LHCN-M2 (cell line): ENCODE measurements at places on chromosomes 7 and 10. TPM values are rescaled to one million over a fixed set of nuclear protein-coding genes. Genes with fewer than 3 reads are reported as not detected.

DNA sequence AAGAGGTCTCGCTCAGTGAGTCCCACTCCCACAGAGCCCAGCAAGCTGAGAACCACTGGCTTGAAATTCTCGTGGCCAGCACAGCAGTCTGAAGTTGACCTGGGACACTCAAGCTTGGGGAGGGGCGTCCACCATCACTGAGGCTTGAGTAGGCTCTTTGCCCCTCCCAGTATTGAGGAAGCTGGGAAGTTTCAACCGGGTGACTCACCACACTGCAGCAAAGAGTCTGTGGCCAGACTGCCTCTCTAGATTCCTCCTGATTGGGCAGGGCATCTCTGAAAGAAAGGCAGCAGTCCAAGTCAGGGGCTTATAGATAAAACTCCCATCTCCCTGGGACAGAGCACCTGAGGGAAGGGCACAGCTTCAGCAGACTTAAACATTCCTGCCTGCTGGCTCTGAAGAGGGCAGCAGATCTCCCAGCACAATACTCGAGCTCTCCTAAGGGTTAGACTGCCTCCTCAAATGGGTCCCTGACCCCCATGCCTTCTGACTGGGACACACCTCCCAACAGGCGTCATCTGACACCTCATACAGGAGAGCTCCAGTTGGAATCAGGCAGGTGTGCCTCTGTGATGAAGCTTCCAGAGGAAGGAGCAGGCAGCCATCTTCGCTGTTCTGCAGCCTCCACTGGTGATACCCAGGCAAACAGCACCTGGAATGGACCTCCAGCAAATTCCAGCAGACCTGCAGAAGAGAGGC lies 970.9 kb upstream of the LRRN3 start:
- no peak for DNase-seq

Gene DRGX
- total RNA-seq, result not detected in 2 replicates

Gene GNA12
- total RNA-seq, result 15.1 and 20.6 TPM in 2 replicates

GRCh38 chr10:10870523-10871241 lies 147.0 kb upstream of the CELF2 start:
- no peak for DNase-seq

DNA sequence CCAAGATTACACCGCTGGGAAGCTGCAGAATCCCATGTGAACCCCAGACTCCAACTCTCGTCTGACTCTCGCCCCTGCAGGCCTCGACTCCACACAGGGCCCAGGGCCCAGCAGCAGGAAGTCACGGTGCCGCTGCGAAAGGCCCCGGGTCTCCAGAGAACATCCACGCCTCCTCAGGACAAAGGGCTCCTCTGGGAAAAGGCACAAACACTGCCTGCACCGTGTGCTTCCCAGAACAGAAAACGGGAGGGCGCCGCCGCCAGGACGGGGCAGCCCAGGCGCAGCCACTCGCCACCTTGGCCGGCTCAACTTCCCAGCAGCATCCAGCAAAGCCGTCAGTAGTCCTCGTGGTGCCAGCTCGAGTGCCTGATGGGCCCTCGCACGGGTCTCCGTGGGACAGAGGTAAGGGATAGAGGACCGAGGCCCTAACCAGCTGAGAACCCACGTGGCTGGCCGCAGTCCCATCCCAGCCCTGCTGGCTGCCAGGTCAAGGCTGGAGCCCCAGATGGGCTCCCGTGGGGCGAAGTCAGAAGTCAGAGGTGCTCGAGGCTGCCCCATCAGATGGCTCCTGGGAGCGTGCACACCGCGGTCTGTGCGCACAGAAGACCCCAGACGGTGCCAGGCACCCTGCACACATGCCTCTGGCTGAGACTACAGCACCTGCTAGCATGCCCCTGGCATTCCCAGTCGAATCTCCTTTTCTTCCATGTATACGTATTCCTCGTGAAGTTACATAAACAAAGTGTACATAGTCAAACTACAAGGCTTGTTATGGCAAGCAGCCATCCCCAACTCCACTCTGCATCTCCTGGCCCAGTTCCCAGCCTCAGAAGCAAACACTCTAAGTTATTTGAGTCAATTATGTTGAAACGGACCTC lies 60.2 kb downstream of the MAD1L1 start:
- DNase-seq, result peak; percentile 25

Gene ZNF467
- total RNA-seq, result 0.26 TPM in 1 of 2 replicates, not detected in the other

DNA sequence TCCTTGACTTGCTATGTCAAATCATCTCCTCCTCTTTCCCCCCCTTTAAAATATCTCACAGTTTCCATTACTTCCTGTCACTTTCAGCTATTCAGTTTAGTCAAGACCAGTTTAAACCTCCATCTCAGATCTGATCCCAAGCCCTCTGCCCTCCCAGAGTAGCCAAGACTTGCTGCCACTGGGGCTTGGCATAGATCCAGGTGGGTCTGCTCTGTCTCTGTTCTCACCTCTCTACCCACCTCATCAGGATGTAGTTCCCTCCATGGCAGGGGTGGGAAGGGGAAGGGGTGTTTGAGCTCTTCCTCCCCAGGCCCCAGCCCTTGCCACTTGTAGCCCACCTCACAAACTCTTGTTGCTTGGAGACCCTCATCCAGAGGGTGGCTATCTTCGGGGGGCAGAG lies 22.0 kb downstream of the PPP1R3C start:
- no peak for DNase-seq

- no peak for DNase-seq
Measured at GRCh38 chr10:87615856-87616255, 43.8 kb upstream of the PAPSS2 start.

DNA sequence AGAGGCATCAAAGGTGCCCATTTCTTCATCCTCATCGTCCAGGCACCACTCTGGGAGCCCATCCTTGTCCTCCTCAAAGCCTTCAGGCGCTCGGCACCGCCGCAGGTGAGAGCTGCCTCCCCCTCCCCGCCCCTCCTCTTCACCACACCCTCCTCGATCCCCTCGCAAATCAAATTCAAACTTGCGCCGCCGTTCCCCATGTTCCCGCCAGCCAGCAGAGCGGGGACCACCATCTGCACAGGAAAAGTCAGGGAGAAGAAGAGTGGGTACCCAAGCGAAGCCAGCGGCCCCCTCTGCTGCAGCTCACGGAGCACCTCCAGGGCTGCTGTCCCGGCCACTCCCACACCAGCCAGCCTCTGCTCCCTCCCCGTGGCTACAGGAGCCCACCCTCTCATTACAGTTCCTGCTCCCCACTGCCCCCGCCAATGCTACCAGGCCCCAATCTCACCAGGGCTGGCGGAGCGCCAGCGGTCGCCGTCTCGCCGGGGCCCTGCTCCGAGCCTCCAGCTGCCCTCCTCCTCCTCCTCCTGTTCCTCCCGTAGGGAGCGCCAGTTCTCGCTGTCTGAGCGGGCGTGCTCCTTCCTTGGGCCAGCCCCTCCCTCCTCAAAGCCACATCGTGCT lies 7.7 kb downstream of the GIGYF1 start:
- DNase-seq, result no peak

- no peak for DNase-seq
Measured at GRCh38 chr7:115379321-115379720, 457.4 kb downstream of the MDFIC start.

GRCh38 chr10:132493756-132494290 lies 43.8 kb upstream of the INPP5A start:
- no peak for DNase-seq

- DNase-seq, result peak; percentile 67
Measured at GRCh38 chr7:81210137-81211064, 291.6 kb upstream of the SEMA3C start.

GRCh38 chr10:30493609-30494530 lies 59.9 kb downstream of the MAP3K8 start:
- no peak for DNase-seq

DNA sequence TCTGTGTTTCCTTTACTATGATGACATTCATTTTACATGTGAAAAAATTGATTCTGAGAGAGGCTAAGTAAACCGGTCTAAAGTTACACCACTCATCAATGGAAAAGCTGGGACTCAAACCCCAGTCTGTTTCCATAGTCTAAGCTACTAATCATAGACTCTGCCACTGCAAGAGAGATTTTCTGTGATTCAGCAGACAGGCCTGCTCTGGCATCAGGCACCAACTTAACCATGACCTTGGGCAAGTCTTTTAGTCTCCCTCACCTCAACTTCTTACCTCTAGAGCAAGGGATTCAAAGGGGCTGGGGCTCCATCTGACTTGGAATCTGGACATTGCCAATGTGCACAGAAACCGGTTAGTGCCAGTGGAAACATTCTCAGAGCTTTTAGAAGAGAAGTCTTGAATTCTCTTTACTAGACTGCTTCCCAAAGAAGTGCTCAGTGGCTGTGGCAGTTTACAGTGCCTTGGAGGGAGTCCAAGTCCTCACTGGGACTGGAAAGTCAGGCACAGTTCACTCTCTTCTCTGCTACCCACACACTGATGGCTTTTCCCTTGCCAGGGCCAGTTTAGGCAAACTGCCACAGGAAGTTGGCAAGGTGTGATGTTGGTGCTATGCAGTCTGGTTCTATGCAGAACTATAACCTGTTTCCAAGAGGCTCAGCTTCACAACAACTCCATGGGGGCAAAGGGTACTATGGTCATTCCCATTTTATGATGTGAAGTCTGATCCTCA lies 4.5 kb upstream of the BLNK start:
- DNase-seq, result no peak

DNA sequence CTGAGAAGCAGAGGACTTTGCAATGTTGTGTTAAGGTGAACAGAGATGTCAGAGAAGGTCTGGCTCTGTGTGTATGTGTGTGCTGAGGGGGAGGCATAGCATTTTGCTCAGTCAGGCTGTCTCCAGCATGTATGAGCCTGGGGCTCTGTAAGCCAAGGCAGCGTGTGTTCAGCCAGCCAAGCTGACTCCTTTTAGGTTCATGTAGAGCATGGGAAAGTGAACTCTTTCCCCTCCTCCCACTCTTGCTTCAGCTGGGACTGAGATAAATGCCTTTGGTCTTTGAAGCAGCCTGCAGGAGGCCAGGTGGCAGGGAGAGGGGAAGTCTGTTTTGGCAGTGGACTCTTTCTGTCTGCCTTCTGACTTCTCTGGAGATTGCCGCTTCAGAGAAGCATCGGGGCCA lies 3.8 kb downstream of the SFXN2 start:
- DNase-seq, result no peak

DNA sequence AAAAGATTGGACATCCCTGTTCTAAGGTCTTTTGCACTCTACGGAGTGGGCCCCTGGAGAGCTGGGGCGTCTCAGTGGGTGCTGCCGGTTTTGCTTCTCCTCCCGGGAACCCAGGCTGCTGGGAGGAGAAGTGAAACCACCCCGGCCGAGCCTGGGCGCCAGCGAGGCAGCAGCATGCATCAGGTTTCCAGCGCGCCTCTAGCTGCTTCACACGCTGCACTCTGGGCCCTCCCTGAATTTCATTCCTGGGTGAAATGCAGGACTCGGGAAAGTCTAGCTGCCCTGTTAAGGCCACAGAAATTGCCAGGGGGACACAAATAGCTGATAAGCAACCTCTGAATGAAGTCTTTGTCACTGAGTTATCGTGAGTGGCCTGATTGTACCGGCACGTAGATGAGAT lies 127.4 kb downstream of the TRRAP start:
- DNase-seq, result no peak

Gene EN2
- 0.19 and 0.69 TPM in 2 replicates for total RNA-seq

Gene LYZL1
- not detected in 2 replicates for total RNA-seq

GRCh38 chr10:90112681-90113080 lies 411.3 kb downstream of the KIF20B start:
- no peak for DNase-seq

GRCh38 chr7:108307595-108307994 lies 148.6 kb downstream of the NRCAM start:
- DNase-seq, result peak; percentile 64

DNA sequence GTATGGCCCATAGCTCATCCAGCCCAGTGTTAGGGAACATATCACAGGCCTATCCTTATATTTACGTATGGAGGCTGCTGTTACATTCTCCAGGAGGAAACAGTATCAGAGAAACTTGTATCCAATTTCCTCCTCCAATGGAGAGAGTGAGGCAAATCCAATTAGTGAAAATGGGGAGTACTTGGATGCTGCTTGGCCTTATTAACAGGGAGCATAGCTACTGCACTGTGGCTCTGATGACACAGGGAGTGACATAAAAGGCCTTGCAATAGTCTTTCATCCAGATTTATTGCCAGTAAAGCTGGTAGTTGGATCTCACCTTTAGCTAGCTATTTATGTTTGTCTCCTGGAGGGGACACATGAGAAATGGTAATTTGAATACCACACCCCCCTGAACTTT lies 313.2 kb upstream of the MTPN start:
- DNase-seq, result no peak

GRCh38 chr7:29270594-29271318 lies 76.2 kb downstream of the CHN2 start:
- no peak for DNase-seq
